ENCODE measurements at places on chromosomes 11 and 22. TPM values are rescaled to one million over a fixed set of nuclear protein-coding genes. Genes with fewer than 3 reads are reported as not detected.

MUC6 gene
- 0.07 TPM for total RNA-seq

GRCh38 chr11:118112711-118113430 is 26.1 kb upstream of the SMIM35 start:
- no peak for DNase-seq

DNA sequence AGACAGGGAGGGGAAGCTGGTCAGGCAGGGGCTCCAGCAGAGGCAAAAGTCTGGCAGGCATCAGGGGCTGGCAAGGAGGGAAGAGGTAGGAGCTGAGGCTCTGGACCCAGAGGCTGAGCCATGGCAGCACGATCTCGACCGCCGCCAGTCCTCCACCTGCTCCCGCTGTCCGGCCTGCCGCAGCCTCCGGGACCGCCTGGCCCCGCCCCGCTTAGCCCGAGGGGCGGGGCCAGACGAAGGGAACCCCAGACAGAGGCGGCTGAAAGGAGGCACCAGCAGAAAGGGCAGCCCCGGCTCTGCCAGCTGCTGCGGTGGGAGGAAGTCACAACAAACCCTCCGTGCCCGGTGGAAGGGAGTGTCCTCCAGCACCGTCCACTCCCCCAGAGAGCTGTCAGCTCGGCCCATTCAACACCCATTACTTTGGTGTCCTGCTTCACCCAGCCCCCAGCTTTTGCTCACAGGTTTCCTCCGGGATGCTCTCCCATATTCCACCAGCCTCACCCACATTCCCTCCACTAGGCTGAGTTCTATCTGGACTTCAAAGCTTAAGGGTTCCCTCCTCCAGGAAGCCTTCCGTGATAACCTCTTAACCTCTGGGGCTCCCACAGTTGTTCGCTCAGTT is at the start of gene MFNG:
Gene MFNG (minus strand): TSS at position 161 of the 622 bp plus-strand sequence. CDS start 207 bp downstream, outside the sequence.
- DNase-seq = no peak

CRYBB2 gene
- 1.0 TPM for total RNA-seq

DNA sequence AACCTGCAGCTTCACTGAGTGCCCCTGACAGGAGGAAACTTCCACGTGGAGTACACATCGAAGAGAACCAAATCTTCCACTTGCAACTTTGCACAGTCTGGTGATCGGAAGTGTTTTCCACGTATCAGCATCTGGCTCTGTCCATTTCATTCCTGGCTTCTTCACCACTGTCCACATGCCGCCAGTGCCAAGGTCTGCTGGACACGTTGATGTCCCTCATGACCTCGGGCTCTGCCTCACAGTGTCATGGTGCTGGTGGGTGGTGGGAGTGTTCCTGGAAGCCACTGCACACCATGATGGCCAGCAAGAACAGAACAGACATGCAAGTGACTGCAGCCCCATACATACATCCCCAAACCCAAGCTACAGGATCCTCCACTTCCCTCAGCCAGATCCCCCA is 48.4 kb downstream of the WNT11 start:
- no peak for DNase-seq

- no peak for DNase-seq
These were observed 13.3 kb downstream of the PRR33 start for GRCh38 chr11:1878137-1879031.

GRCh38 chr11:19382131-19382611 is 141.4 kb upstream of the E2F8 start:
- DNase-seq = no peak

DNA sequence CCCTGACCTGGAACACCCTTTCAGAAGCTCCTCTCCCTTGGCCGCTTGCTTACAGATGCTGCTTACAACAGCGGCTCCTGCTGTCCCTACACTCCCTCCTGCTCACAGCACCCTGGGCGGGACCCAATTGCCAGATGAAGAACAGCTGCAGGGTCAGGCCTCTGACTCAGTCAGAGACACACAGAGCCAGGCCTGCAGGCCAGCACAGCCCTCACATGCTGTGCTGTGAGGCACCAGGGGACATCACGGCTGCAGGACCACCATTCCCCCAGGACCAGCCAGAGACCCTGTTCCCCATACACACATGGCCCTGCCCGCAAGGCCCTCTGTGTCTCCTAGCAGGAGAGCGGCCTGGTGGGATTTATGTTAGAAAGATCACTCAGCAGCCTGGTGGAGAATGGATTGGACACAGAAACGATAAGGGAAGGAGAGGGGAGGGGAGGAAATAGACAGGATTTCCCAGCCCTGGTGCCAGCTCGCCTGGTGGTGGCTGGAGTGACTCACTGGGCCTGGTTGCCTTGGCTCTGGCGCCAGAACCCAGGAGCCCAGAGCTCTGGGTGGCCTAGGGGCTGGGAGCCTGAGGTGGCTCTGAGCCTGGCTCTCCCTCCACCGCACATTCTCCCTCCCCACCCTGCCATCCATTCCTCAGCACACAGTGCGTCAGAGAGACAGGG is 6.7 kb downstream of the CAPN5 start:
- peak; percentile 83 for DNase-seq

MAP4K2 gene
- total RNA-seq = 32.6 TPM

DNA sequence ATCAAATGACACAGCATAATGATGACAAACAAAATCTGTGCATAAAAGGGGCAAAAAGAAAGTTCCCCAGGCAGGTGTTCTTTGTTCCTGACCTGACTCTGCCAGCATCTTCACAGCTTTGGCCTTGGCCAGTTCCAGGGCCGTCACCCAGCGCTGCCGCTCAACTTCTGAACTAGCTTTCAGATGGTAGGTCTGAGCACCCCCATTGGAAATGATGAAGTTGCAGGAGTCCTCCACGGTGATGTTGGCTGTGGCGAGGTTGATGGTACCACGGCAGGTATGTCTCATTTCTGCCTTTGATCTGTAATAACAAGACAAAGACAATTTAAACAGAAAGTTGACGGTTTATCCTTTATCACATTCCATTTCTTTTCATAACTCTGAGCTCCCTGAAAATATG is 5.3 kb downstream of the OSBP start:
- DNase-seq = no peak

DNA sequence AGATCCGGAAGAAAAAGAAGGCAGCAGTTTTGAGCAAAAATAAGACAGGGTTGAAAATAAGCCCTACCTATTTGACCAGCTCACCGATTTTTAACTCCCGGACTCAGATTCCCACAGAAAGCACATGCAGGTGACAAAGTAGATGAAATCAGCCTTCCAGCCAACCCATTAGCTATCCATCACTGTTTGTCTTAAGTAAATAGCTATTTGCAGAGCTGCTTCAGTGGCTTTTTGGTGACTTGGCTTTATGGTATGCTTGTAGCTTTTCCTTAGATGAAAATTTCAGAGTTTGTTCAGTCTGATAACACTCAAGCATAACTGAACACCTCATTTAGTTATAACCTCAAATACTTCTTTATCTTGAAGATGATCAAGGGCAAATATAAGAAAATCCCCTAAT is 192.6 kb downstream of the HIPK3 start:
- peak; percentile 95 for DNase-seq

TRIM48 gene
- not detected for total RNA-seq

GRCh38 chr11:10803676-10804075 is 5.0 kb downstream of the EIF4G2 start:
- no peak for DNase-seq

TPBGL gene
- total RNA-seq = not detected

DNA sequence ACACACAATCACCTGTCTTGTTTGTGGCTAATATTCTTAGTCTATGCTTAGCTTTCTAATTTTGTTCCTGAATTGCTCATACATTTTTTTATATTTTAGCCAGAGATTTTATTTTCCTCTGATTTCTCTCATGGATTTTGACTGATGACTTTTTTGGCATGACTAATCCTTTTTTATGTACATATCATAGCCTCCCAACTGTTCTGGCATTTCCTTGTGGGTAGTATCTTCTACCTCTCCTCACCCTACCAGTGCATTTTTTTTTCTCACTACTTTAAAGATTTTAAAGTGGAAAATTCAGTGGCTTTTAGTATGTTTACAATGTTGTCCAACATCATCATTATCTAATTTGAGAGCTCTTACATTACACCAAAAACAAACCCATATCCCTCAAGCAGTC is 84.4 kb upstream of the TENM4 start:
- no peak for DNase-seq

DNA sequence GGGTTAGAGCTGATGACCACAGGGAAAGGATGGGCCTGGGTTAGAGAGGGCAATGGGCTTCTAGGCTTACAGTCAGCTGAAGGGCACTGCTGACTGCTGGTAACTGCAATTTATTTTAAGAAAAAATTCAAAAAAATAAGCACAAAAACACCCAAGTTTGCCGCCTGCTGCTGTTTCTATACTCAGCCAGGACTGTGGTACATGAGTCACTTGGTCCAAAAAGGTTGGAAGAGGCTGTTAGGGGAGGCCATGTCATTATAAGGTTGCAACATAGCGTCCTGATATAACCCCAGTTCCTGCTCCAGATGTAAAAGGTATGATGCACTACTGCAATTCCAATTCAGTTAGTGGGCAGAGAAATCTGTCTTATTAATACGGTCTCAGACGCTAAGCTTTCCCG is 98.9 kb downstream of the ETS1 start:
- DNase-seq = no peak

DNA sequence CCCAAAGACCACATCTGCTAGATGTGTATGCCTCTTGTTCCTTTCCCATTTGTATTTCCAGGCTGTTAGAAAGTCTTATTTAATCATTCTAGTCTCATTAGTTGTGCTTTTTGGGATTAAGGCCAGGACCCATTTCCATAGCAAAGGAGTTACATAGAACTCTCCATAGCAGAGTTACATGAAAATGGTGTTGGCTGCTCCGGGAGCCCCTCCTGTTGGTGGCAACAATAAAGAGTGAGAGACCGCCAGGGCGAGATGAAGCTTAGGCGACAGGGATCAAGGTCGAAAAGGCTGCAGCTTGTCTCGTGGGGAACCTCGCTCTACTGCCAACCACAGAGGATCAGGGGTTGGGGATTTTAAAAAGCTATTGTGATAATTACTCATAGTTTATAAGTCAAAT is 58.3 kb downstream of the GRIK4 start:
- DNase-seq = no peak

GAS2 gene
- 2.8 TPM for total RNA-seq

MUC5AC gene
- total RNA-seq = 0.09 TPM

DNA sequence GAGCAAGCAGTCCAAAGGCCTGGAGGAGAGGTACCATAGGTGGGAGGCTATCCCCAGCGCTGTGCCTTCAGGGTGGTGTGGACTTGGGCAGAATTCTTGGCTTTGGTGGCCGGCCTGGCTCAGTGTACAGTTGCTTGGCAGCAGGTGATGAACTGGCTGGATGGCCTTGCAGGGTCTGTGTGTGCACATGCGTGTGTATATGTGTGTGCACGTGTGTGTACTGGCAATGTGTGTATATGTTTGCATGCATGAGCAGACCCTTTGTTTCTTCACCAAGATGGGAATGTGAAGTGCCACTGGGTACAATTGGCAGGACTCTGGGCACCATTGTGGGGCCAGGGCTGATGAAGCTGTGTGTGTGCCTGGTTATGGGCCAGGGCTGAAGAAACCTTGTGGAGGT is 53.0 kb downstream of the CEP164 start:
- no peak for DNase-seq

- no peak for DNase-seq
These were observed 39.4 kb downstream of the FDX1 start for GRCh38 chr11:110469127-110469526.

SEPTIN3 gene
- 1.5 TPM for total RNA-seq

- peak; percentile 78 for DNase-seq
These were observed 87.1 kb downstream of the MYEOV start for GRCh38 chr11:69380921-69381581.

DNA sequence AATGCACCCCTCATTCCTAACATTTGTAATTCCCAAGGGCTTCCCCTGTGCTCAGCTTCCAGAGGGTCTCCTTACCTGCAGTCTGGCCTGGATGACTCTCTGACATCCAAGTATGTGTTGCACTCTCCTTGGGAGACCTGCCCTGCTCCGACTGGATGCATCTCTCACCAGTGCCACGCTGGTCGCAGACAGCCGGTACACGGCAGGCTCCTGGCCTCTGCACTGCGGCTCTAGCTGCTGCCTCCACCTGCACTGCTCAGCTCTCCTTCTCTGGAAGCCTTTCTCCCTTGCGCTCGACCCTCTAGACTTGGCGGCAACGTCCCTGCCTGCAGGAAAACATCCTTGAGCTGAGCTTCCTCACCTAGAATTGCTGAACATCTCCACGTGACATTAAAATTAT is 685.9 kb downstream of the BRD1 start:
- DNase-seq = no peak

WBP2NL gene
- 12.2 TPM for total RNA-seq

DNA sequence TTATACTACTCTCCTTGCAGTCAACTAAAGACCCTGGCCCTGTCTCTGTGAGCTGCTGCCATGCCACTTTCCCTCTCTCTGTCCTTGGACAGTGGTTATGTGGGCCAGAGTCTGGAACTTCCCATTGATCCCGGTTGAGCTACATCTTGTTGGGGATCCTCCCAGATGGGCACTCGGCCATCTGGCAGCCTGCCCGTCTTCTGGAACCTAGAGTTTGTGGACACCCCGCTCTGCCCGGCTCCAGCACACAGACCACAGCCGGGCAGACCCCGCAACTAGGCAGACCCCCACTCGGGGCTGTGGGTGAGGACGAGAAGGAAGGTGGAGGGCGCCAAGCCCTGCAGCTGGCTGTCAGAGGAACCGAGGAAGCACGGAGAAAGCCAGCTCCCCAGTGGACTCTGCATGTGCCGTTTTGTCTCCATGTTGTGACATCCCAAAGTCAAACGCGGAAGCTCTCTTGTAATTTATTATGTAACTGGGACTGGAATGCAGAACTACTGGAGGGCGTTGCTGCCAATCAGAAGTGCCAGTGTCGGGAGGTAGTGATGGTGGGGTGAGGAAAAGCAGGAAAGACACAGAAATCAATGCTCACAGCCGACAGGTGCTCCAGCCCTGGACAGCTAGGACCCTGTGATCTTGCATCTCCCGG is 207.7 kb downstream of the CEP164 start:
- DNase-seq = no peak

DNA sequence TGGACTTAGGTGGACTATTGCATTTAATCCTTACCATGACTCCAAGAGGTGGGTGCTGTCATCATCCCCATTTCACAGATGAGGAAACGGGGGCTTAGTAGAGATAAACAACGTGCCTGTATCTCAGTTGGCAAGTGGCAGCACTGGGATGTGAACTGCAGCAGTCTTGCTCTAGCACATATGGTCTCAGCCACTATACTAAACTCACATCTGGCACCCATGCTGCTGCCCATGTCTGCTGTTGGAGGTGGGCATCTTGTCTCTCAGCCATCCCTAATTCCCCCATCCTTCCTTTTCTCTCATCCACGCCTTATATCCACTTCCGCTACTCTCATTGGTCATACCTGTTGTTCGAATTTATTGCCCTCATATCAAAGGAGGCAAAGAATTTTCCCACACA is 3.8 kb downstream of the PRG3 start:
- DNase-seq = no peak

DNA sequence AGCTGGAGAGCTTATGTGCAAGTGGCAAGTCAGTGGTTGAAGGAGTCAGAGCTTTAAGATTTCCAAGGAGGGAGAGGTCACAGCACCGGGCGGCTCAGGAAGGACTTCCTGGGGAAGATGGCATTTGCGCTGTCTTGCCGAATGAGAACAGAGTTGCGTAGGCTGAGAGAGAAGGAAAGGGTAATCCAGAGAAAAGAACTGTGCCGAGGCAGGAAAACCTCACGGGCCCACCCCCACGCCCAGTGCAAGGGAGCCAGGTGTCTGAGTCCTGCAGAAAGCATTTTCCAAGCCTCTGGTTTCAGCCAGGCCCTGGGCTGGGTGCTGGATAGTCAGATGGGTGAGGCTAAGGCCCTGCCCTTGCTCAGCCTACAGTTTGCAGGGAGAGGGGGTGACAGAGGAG is 3.2 kb upstream of the AP1B1 start:
- no peak for DNase-seq

OTOG gene
- total RNA-seq = not detected

RAG2 gene
- not detected for total RNA-seq

- no peak for DNase-seq
These were observed 219.3 kb upstream of the UBASH3B start for GRCh38 chr11:122436188-122436555.

GRCh38 chr11:105054723-105055493 is 9.8 kb upstream of the CARD16 start:
- no peak for DNase-seq
